Retinal pigment epithelial cell (primary cell): ENCODE measurements at places on chromosomes 6 and 20.

- no peak for DNase-seq
Observed at GRCh38 chr6:107237992-107238660, 122.8 kb upstream of the BEND3 start.

GRCh38 chr20:57265336-57265996 lies 975 bp downstream of the BMP7 start:
- no peak for DNase-seq

DNA sequence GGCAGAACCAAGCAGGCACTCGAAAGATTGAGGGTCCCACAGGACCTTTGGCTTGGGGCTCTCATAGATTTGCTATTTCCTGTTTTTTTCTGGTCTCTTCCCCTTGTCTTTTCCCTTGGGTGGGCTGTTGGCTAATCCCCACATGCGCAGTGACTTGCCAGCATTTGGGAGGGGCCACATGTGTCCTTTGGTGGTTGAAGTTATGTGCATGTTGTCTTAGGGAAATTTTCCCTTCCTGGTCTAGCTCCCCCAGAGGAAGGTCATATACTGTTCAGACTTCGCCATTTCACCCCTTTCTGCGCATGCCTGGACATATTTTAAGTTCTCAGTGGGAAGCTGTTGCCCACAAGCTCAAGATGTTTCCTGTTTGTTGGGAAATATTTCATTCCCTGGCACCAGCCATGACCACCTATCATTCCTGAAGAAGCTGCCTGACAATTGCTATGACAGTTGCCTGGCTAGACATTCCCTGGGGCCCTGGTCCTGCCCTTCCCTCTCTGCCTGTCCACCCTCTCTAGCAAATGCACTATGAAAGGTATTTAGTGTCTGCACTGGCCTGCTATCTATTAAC lies 156.2 kb upstream of the THBS2 start:
- no peak for DNase-seq

DNA sequence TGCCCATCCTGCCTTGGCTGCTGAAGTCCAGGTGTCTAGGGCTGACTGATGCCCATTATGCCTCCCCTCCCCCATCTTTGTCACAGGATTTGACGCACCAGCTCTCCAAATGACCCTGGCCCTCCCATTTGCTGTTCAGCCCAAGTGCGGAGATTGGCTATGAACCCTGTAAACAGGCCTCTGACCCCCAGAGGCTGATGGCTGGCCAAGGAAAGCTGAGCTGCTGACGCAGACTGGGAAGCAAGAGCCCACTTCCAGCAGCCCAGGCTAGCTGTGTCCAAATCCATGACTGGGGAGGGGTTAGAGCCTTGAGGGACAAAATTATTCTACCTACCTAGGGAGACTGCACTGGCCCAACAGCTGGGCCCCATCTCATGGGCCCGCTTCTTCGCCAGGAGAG lies 797 bp upstream of the GNRH2 start:
- DNase-seq, result no peak

DNA sequence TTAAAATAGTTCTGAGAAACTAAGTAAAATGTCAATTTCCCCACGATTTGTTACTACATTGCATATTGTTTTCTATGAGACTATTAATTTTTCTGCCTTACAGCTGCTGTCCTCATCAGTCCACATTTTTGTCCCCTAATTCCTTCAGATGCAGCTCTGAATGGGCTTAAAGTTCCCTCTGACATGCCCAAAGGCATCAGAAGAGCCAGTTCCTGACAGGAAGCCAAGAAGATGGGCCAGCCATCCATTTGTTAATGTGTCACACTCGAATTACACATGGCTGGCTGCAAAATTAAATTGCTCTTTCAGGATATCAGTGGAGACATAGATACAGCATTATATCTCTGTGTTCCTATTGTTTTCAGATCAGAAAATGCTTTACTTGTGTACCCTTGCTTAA lies 1223.0 kb downstream of the EPHA7 start:
- DNase-seq, result no peak

DNA sequence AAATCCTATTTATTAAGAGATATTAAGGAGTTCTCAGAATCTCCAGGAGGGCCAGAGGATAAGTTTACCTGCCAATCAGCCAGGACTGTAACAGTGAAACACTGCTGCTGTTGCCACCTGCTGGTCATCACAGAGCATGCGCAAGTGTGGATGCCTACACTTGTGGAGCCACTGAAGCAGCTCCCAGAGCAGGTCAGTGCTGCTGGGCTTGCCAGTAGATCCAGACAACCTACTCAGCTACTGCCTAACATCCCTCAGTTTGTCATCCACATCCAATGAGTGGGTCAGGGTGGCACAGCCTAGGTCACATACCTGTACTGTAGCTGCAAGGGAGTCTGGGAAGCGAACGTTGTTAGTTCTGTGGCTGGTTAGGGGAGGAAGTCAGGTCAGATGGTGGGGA lies 18.3 kb upstream of the NHSL1 start:
- DNase-seq, result no peak

- DNase-seq, result no peak
Observed at GRCh38 chr20:16654858-16655535, 74.8 kb upstream of the SNRPB2 start.

DNA sequence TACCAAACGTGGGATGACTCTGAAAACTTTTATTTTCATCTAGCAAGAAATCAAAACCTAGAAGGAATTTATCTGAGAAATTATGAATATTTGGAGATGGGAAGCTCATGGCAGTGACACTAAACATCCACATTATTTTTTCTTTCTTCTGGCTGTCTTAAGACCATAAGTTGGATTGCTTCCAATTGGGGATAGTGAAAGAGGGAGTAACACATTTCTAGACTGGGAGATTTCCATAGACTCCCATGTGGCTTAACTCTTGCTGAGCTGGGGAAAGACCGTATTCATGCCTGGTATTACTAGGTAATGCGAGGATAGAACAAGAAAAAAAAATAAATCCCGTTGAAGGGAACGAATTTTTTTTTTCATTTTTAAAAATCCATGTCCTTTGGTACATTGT lies 120.0 kb downstream of the UTRN start:
- DNase-seq, result peak; percentile 78

GRCh38 chr6:105072798-105073199 lies 107.0 kb downstream of the POPDC3 start:
- DNase-seq, result no peak

- DNase-seq, result no peak
Observed at GRCh38 chr6:302760-303159, 10.5 kb downstream of the DUSP22 start.

DNA sequence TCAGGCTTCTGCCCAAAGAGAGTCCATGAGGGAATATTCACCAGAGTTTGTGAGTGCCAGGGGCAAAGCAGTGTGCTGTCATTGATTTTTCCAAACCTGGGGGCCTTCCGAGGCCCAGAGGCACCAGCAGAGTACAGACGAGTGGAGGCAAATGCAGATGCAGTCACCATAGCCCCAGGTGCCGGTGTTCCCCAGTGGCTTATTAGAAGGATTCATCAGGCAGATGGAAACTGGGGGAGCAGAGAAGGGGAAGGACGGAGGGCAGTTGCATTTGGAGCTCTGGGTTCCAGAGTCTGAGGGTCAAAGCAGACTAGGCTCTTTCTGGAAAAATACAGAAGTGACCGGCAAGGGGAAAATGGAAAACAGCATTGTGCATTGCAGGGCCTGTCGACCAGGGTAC lies 184.2 kb downstream of the ANKRD60 start:
- no peak for DNase-seq

DNA sequence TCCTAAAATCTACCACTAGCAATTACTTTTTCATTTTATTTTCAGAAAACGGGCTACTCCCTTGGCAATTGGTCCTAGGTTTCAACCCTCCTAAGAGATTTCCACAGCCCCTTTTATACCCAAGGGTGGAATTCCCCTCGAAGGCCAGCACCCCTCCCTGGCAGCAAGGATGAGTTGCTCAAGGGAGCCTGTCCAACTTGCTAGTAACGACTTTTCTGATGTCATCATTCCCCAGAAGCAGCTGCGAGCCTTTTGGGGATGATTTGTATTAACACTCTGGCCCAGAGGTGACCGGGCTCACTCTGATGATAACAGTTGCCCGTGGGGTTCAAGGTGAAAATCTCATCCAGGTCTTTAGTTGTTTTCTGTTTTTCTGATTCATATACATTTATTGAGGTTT lies 30.7 kb upstream of the NAA20 start:
- no peak for DNase-seq

DNA sequence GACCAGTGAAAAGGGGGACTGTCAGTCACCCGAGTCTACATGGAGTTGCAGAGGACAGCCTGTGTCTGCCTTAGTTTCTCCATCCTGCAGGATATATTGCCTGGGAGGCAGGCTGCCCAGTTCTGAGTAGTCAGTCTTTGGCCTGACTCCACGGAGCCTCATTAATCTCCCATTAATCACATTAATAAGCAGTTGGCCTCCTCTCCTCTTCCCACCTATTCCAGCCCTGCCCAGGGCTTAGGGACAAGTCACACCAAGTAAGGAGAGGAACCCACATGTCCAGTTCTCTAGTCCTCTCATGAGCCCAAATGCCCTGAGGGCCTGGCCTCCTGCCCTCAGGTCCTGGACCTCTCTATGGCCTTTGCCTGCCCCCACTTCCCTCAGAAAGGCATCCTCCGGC lies 1.3 kb upstream of the MUCL3 start:
- DNase-seq, result no peak

- DNase-seq, result no peak
Observed at GRCh38 chr20:38497246-38497935, 24.7 kb downstream of the RALGAPB start.

DNA sequence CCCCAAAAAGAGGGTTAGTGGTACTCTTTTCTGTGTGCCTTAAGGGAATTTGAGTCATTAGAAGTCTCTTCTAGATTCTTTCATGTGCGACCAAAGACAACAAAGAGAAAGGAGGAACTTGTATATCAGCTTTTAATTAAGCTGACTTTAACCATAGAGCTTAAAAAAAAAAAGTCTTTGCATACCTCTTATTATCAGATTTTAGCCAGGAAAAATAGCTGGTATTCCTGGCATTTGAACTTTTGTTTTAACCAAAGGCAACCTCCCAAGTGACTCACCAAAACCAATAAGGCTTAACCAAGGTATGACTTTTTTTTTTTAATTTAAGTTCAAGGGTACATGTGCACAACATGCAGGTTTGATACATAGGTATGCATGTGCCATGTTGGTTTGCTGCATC lies 375.0 kb downstream of the CDC5L start:
- no peak for DNase-seq

DNA sequence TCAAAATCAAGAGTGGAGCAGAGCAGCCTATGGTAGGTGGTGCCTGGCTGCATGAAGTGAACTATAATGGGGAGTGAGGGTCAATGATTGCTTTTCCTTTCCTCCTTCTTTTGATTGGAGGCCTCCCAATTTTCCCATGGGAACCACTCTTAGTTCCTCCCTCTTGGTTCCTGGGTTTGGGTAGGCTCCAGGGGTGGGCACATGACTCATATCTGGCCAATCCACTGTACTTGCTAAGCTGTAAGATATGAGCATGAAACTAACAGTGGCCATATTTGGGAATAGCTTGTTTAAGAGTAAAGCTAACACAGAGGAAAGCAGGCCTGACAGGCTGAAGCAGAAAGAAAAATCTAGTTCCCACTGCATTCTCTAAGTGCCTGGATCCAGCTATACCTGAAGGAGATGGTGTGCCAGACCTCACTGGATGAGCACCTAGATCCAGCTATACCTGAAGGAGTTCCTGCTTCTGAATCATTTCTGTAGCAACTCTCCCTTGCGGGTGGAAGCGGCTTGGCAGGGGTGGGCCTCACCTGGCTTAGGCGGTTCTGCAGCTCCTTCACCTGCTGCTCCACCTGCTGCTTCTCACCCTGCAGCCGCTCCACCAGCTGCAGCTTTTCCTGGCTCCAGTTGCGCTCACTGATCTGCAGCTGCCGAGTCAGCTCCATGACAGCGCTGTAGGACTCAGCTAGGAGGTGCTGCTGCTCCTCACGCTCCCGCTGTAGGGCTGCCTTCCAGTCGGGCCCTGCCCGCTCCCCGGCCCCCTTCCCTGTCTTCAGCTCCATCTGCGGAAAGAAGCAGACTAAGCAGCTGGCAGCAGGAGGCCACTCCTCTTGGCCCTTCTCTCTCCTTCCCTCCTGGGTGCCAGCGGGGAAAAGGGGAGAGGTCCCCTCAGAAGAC lies 29.0 kb upstream of the DSN1 start:
- DNase-seq, result no peak

DNA sequence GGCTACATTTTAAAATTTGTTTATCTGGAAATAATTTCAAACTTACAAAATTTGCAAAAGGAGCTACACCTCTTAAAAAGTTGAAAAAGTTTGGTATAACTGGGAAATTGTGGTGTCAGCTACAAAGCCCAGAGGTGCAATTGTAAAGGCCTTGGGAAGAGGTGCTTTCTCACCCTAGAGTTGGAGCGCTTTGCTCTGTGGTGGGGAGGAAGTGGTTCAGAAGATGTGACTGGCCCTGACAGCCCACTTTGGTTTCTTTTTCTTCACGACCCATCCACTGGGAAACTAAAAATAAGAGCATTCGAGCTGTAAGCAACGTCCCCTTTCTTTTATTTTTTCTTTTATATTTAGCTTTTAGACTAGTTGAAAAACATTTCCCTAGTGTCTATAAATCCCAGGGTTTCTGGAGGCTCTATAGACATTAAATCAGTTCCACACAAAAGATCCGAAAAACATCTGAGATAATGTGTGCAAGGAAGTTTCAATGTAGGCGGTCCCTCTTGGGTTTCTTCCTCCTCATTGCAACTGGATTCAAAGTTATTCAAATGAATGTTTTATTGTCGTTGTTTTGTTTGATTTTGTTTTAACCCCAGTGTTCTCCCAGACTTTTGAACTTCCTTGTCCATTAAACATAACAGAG lies 397.8 kb downstream of the KIF16B start:
- no peak for DNase-seq

DNA sequence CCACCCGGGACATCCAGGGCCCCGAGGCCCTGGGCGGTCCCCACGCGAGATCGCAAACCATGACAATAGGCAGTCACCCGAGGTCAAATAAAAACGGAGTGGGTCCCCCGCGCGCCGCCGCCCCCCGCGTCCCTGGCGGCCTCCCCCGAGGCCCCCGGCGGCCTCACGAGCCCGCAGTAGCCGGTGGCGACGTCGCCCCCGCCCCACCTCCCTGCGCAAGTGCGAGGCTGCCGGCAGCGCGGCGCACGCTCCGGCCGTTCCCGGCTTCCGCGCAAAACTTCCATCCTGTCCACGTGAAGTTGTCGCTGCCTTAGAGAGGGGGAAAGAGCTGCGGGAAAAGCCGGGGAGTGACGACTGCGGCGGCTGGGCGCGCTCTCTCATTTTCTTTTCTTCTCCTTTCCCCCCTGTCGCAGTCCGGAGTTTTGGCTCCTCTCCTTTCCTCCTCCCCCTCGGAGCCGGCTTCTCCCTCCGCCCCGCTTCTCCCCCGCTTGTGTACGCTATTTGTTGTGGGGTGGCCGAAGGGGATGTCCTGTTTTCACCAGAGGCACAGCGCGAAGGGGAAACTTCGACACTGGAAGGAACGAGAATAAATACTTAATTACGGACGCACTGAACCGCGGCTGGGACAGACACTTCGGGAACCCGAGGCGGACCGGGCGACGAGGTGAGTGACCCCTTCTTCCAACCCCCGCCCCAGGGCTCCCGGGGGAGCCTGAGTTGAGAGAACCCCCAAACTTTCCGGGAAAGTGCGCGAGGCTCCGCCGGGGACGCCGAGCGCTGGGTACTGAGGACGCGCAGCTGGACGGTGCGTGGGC lies at the start of gene EYA4:
Gene EYA4, plus strand, starts transcription at position 272 of the 815 bp plus-strand sequence. CDS start 33,424 bp downstream, outside the sequence.
- no peak for DNase-seq

GRCh38 chr6:136607204-136607931 lies 57.1 kb upstream of the MAP7 start:
- DNase-seq, result no peak
